ENCODE measurements at places on chromosomes 5 and 9.

- DNase-seq = no peak
Measured at GRCh38 chr9:127092041-127092608, 30.3 kb downstream of the ANGPTL2 start.

DNA sequence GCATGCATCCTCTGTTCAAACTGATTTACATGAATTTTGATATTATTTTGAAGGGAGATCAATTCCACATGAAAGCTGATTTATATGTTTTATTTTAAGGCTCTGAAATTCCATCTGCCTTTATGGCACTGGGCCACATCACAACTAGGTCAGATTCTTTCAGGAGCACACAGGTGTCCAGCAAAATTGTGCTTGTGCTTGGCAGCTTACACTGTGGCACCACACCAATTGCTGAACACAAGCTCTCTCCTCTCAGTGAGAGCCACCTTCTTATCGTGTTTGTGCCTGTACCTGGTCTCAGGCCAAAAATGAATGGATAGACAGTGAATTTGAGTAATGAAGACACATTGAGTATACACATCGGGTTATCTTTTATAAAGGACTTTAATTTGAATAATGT, 200.4 kb downstream of the CDH10 start:
- DNase-seq = no peak

DNA sequence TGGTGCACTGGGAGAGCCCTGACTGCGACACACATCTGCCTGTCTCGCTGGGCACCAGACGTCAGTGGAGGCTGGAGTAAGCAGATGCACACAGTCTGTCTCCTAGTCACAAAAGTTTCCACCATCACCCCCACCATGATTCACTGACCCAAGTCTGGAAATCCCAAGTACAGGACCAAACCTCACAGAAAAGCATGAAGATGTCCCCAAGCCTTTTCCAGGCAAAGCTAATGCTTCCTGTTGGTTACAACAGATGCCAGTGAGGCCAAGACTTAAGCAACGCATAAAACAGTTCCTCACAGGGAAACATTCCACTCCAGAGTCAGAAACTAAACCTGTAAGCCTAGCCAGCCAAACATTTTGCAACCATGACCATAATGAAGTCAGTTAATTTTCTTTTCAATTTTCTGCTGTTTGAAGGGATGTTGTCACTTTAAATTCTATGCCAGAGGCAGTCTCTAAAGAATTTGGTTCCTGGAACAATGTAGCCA, 259.3 kb upstream of the SLC30A5 start:
- no peak for DNase-seq

GRCh38 chr5:171957591-171958251, 48.7 kb downstream of the FBXW11 start:
- DNase-seq = no peak
